Right lobe of liver (tissue), 6 donors: ENCODE measurements at places on chromosomes 16 and 17. TPM values are rescaled to one million over a fixed set of nuclear protein-coding genes. Genes with fewer than 3 reads are reported as not detected.

GRCh38 chr17:55421179-55421934 is at the start of gene MMD:
MMD (minus strand) TSS chr17:55421835; CDS start chr17:55421695, 140 bp downstream.
- peak; percentile 78 for DNase-seq
- H3K27ac ChIP-seq = peak within 1 kb of the TSS; percentile 93
- H3K4me1 ChIP-seq = peaks cover 3% of the 10 kb centered on the region
- H3K4me3 ChIP-seq = peak within 1 kb of the TSS; percentile 81

- no peaks in the 10 kb centered on the region for H3K4me1 ChIP-seq
- no peaks in the 10 kb centered on the region for H3K36me3 ChIP-seq
- DNase-seq = no peak
- H3K27ac ChIP-seq = no peak overlapping the region
Measured at GRCh38 chr17:65850486-65850885, 289.0 kb upstream of the AXIN2 start.

GRCh38 chr16:63998-64913 is 8.2 kb downstream of the RHBDF1 start:
- DNase-seq = no peak
- no peaks in the 10 kb centered on the region for H3K27me3 ChIP-seq
- H3K36me3 ChIP-seq = no peaks in the 10 kb centered on the region
- no peak overlapping the region for H3K27ac ChIP-seq
- H3K4me3 ChIP-seq = no peak overlapping the region
- H3K4me1 ChIP-seq = no peaks in the 10 kb centered on the region

Gene ANKRD40CL
- total RNA-seq = 0.29 TPM

- no peaks in the 10 kb centered on the region for H3K4me1 ChIP-seq
- H3K27ac ChIP-seq = no peak overlapping the region
- no peak for DNase-seq
- no peak overlapping the region for H3K4me3 ChIP-seq
- no peaks in the 10 kb centered on the region for H3K27me3 ChIP-seq
Measured at GRCh38 chr16:51753467-51754127, 602.5 kb upstream of the SALL1 start.

Gene FAM20A
- 28.2 TPM for total RNA-seq

Gene FDXR
- total RNA-seq = 8.7 TPM

GRCh38 chr17:60311936-60312335 is 80.0 kb downstream of the USP32 start:
- no peak for DNase-seq
- H3K4me3 ChIP-seq = no peak overlapping the region
- no peaks in the 10 kb centered on the region for H3K36me3 ChIP-seq
- H3K4me1 ChIP-seq = no peaks in the 10 kb centered on the region
- H3K27me3 ChIP-seq = no peaks in the 10 kb centered on the region
- no peak overlapping the region for H3K27ac ChIP-seq

DNA sequence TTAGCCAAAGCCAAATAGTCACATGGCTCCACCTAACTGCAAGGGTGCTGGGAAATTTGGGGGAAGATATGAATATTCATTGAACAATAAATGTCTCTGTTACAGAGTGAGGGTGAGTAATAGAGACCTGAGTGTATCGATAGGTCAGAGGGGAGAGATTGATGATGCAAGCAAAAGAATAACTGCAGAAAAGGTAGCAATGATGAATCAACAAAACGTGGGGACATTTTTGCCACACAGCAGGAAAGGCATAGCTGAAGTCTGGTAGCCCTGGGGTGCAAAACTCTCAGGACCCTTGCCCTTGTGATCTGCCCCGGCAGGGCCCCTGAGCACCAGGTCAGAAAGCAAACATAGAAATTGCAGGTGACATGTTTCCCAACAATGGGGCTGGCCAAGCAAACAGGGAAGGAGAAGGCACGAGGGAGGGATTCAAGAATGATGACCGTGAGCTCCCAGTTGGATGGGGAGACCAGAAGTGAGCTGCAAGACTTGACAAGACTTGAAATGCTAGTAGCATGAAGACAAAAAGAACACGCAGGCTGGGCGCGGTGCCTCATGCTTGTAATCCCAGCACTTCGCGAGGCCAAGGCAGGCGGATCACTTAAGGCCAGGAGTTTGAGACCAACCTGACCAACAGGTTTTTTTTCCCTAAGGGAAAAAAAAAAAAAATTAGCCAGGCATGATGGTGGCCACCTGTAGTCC is 12.7 kb upstream of the HERPUD1 start:
- no peak for DNase-seq
- H3K4me3 ChIP-seq = no peak overlapping the region
- no peaks in the 10 kb centered on the region for H3K27me3 ChIP-seq
- H3K27ac ChIP-seq = no peak overlapping the region
- H3K36me3 ChIP-seq = no peaks in the 10 kb centered on the region
- H3K4me1 ChIP-seq = no peaks in the 10 kb centered on the region

Gene KCNJ12
- 0.21 TPM for total RNA-seq

GRCh38 chr17:58710948-58711552 is 18.6 kb downstream of the RAD51C start:
- H3K36me3 ChIP-seq = peaks cover 4% of the 10 kb centered on the region
- no peak overlapping the region for H3K4me3 ChIP-seq
- no peak overlapping the region for H3K27ac ChIP-seq
- no peaks in the 10 kb centered on the region for H3K4me1 ChIP-seq

GRCh38 chr17:76266244-76266938 is 1.2 kb downstream of the UBALD2 start:
- no peak for DNase-seq
- peaks cover 44% of the 10 kb centered on the region for H3K4me1 ChIP-seq
- no peaks in the 10 kb centered on the region for H3K27me3 ChIP-seq

Gene NOS2
- 0.09 TPM for total RNA-seq

- H3K4me3 ChIP-seq = no peak overlapping the region
- no peaks in the 10 kb centered on the region for H3K36me3 ChIP-seq
- no peak overlapping the region for H3K27ac ChIP-seq
- H3K27me3 ChIP-seq = no peaks in the 10 kb centered on the region
Measured at GRCh38 chr17:15342460-15342859, 1.1 kb upstream of the TEKT3 start.

Gene KRT33B
- not detected for total RNA-seq

- no peak for DNase-seq
- H3K27ac ChIP-seq = no peak overlapping the region
- no peaks in the 10 kb centered on the region for H3K4me1 ChIP-seq
- H3K4me3 ChIP-seq = no peak overlapping the region
- no peaks in the 10 kb centered on the region for H3K27me3 ChIP-seq
Measured at GRCh38 chr16:67425580-67425979, 5.3 kb upstream of the HSD11B2 start.

DNA sequence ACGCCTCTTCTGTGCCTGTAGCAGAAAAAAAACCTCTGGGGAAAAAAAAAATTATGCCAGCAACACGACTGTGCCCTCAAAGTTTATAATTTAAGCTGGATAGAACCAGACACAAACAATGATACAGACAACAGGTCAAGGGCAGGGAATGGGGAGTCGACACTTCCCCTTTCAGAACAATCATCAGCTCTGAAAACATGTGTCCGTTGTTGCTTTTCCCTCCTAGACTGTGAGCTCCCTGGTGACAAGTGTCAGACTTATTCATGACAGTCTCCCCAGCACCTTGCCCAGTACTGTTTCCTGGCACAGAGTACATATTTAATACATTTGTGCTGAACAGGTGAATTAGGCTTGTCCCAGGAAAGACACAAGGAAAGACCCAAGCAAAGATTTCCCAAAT is 178.3 kb downstream of the SOX9 start:
- no peak overlapping the region for H3K27ac ChIP-seq
- H3K4me1 ChIP-seq = no peaks in the 10 kb centered on the region
- DNase-seq = no peak

DNA sequence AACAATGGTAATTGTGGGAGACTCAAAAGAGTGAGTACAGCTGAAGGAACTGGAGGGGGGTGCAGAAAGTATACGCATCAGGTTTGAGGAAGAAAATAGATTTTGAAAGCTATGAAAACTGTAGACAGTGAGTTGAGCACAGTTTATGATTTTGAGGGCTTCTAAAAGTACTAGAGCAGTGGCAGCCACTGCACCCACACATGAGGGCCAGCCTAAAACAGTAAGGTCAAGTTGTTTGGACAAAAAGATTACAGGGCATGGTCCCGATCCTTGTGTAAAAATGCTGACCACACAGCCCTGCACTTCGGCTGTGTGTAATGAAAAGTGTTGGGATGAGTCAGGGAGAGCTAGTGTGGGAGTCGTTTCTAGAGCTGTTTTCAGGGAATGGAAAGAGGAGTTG is 2282.1 kb downstream of the TP53TG3F start:
- no peak overlapping the region for H3K27ac ChIP-seq
- DNase-seq = no peak
- no peaks in the 10 kb centered on the region for H3K4me1 ChIP-seq
- no peaks in the 10 kb centered on the region for H3K36me3 ChIP-seq

Gene TMEM238L
- not detected for total RNA-seq

GRCh38 chr17:50148226-50149090 is 2.0 kb downstream of the PPP1R9B start:
- H3K27me3 ChIP-seq = no peaks in the 10 kb centered on the region
- peak; percentile 86 for DNase-seq
- peak overlapping the region; percentile 72 for H3K27ac ChIP-seq
- H3K36me3 ChIP-seq = no peaks in the 10 kb centered on the region
- H3K4me1 ChIP-seq = peaks cover 4% of the 10 kb centered on the region

Gene TSC2
- 124 TPM for total RNA-seq

GRCh38 chr17:74373838-74374606 is 6.7 kb downstream of the GPR142 start:
- H3K36me3 ChIP-seq = no peaks in the 10 kb centered on the region
- peak overlapping the region; percentile 65 for H3K27ac ChIP-seq
- DNase-seq = peak; percentile 74
- H3K27me3 ChIP-seq = no peaks in the 10 kb centered on the region
- no peak overlapping the region for H3K4me3 ChIP-seq

DNA sequence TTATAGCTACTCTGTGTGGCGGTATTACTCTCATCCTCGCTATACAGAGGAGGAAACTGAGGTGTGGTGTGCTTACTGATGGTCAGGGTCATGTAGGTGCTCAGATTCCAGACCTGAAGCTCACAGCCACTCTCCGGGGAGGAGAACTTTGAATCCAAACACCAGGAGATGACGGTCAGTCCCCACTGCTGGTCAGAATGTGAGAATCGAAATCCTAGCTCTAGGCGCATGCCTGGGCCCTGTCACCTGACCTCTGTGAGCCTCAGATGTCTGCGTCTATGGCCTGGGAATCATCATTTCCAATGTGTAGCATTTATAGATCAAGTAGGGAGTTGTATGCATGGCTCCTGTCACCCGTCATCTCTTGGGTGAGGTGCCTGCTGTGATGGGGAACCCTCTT is 317.4 kb downstream of the SNX29 start:
- no peaks in the 10 kb centered on the region for H3K4me1 ChIP-seq
- H3K4me3 ChIP-seq = no peak overlapping the region
- DNase-seq = no peak
- no peaks in the 10 kb centered on the region for H3K27me3 ChIP-seq
- H3K36me3 ChIP-seq = no peaks in the 10 kb centered on the region

Gene GRN
- 84.5 TPM for total RNA-seq

Gene NXPH3
- not detected for total RNA-seq

DNA sequence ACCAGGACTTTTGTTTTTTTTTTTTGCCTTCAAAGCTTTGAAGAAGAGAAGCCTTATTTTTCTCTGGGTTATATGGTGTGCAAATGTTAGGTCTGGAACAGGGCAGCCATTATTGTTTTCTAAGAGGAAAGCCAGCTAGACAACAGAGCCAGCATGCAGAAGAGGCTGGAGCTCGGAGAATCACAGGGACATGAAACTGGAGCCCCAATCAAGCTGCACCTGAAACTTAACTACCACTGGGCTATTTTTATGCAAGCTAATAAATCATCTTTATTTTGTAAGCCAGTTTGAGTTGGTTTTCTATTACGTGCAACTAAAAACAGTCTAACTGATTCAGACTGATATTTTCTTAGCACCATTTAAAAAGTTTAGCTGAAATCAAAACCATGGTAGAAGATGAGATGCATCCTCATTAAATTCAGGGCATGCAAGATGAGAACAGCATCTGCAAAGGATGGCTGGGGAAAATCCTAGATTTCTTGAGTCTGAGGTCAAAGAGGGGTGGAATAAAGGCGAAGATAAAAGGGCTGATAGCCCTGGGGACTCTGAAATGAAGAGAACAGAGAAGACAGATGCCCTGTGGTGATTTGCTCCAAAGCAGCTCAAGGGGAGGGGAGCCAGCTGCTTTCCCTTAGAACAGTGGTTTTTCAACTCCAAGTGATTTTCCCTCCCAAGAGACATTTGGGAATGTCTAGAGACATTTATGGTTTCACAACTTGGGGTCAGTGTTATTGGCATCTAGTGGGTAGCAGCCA is 177.1 kb upstream of the WSCD1 start:
- peaks cover 8% of the 10 kb centered on the region for H3K27me3 ChIP-seq
- H3K4me3 ChIP-seq = no peak overlapping the region
- no peak for DNase-seq
- no peak overlapping the region for H3K27ac ChIP-seq
- no peaks in the 10 kb centered on the region for H3K36me3 ChIP-seq

- H3K4me1 ChIP-seq = no peaks in the 10 kb centered on the region
- no peak overlapping the region for H3K27ac ChIP-seq
- DNase-seq = no peak
- H3K36me3 ChIP-seq = no peaks in the 10 kb centered on the region
- no peaks in the 10 kb centered on the region for H3K27me3 ChIP-seq
Measured at GRCh38 chr16:56679078-56679730, 3.1 kb upstream of the MT1X start.

- H3K27ac ChIP-seq = no peak overlapping the region
- H3K27me3 ChIP-seq = no peaks in the 10 kb centered on the region
- no peaks in the 10 kb centered on the region for H3K36me3 ChIP-seq
- no peaks in the 10 kb centered on the region for H3K4me1 ChIP-seq
- DNase-seq = no peak
Measured at GRCh38 chr16:14050291-14051027, 20.7 kb upstream of the MRTFB start.

Gene WNT9B
- 1.2 TPM for total RNA-seq

Gene ITGA3
- 1.8 TPM for total RNA-seq

GRCh38 chr16:4826526-4826925 is 20.6 kb downstream of the GLYR1 start:
- DNase-seq = no peak
- H3K27ac ChIP-seq = no peak overlapping the region
- H3K4me1 ChIP-seq = no peaks in the 10 kb centered on the region
- H3K4me3 ChIP-seq = no peak overlapping the region
- no peaks in the 10 kb centered on the region for H3K36me3 ChIP-seq
- no peaks in the 10 kb centered on the region for H3K27me3 ChIP-seq

DNA sequence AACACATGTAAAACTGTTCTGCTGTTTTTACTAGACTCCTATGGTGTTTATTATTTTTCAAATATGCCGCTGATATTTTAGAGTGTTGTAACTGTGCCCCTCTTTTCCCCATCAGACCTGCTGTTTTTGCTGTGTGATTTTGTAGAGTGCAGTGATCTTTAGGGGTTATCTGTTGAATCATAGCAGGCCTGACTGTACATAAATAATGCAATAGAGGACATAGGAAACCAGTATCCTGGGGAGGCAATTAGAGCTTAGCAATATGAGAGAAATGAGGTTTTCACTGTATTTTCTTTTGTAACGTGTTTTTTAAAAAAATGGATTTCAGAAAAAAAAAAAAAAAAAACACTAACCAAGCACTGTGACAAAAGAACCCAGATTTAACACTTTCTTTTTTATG is 662.2 kb downstream of the TOX3 start:
- no peaks in the 10 kb centered on the region for H3K27me3 ChIP-seq
- no peaks in the 10 kb centered on the region for H3K36me3 ChIP-seq
- H3K4me3 ChIP-seq = no peak overlapping the region
- no peak overlapping the region for H3K27ac ChIP-seq
